ENCODE measurements at places on chromosomes 12 and 14.

DNA sequence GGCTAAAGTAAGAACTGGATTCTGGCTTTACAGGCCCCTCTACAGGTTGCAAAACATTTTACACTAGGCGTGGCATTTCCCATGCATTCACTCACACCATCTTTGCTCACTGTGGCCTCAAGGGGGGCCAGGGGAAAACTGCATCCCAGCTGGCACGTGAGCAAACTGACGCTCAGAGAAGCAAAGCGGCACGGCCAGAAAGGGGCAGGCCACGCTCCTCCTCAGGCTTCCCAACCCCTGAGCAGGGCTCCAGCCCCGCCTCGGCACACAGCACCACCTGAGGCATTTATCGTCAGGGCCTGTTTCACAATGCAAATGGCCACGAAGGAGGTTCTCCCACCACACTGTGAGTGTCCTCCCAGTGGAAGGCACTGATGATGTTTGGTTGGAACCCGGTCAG lies 90.8 kb downstream of the BCL11B start:
- peak; percentile 36 for DNase-seq

- DNase-seq, result no peak
Measured at GRCh38 chr12:132163911-132164288, 19.6 kb downstream of the NOC4L start.

GRCh38 chr14:32102152-32102787 lies 25.2 kb downstream of the ARHGAP5 start:
- DNase-seq, result peak; percentile 7

GRCh38 chr12:50411051-50411660 lies 10.5 kb downstream of the LARP4 start:
- no peak for DNase-seq

GRCh38 chr12:66367015-66367667 lies 64.8 kb downstream of the HELB start:
- no peak for DNase-seq

GRCh38 chr12:65004270-65004669 lies 116.8 kb downstream of the WIF1 start:
- no peak for DNase-seq

DNA sequence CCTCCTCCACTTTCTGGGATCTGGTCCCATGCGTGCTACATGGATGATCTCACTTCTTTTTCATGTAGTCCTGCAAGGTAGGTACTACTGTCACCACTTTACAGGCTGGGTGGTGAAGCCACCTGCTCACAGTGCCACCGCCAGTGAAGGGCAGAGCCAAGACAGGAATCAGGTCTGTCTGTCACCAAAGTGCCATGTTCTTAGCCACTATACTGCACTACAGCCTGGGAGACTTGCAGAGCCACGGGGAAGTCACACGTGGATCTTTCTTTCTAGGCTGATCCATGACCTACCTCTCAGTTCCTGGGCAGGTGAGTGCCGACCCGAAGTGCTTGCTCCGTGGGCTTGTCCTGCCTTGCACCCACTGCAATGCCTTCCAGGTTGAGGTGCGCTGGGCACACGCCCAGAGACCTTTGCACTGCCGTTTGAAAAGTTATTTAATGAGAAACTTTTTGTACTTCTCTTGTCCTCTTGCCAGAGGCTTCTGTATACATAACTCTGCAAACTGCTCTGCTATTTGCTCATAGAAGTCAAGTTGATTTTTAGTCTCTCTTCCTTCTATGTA lies 19.7 kb upstream of the CLMN start:
- DNase-seq, result no peak

GRCh38 chr12:26245175-26245942 lies 50.0 kb downstream of the SSPN start:
- DNase-seq, result no peak

- no peak for DNase-seq
Measured at GRCh38 chr12:124611559-124612409, 44.4 kb upstream of the NCOR2 start.

All from CD4-positive, alpha-beta T cell treated with Interleukin-17A for 4 hours (primary cell).